ENCODE measurements at places on chromosomes 4 and X. TPM values are rescaled to one million over a fixed set of nuclear protein-coding genes. Genes with fewer than 3 reads are reported as not detected.

PPA2 gene
- total RNA-seq, result 87.3 TPM

RASGEF1B gene
- total RNA-seq, result 1.1 TPM

KLHL13 gene
- 4.0 TPM for total RNA-seq

GDPD2 gene
- not detected for total RNA-seq

MAGEA2 gene
- total RNA-seq, result 7.7 TPM

DOK7 gene
- 0.11 TPM for total RNA-seq

C1QTNF7 gene
- not detected for total RNA-seq

SLITRK2 gene
- total RNA-seq, result not detected

GPR173 gene
- 0.24 TPM for total RNA-seq

DUX4 gene
- total RNA-seq, result not detected

MTTP gene
- 1.0 TPM for total RNA-seq

TNMD gene
- total RNA-seq, result not detected

GABRA4 gene
- not detected for total RNA-seq

PNMA6A gene
- 1.6 TPM for total RNA-seq

ZCCHC18 gene
- 0.39 TPM for total RNA-seq

ZDHHC15 gene
- not detected for total RNA-seq

DGKK gene
- 0.11 TPM for total RNA-seq

RRH gene
- not detected for total RNA-seq

NXF2 gene
- 1.9 TPM for total RNA-seq

TAB3 gene
- total RNA-seq, result 9.5 TPM

OR13H1 gene
- total RNA-seq, result not detected

TMPRSS11B gene
- not detected for total RNA-seq

BEX5 gene
- total RNA-seq, result 2.1 TPM

ADH1C gene
- total RNA-seq, result not detected

RBM10 gene
- total RNA-seq, result 58.6 TPM

EXOC1L gene
- total RNA-seq, result not detected
